A673 (cell line): ENCODE measurements at places on chromosomes 2 and 18.

DNA sequence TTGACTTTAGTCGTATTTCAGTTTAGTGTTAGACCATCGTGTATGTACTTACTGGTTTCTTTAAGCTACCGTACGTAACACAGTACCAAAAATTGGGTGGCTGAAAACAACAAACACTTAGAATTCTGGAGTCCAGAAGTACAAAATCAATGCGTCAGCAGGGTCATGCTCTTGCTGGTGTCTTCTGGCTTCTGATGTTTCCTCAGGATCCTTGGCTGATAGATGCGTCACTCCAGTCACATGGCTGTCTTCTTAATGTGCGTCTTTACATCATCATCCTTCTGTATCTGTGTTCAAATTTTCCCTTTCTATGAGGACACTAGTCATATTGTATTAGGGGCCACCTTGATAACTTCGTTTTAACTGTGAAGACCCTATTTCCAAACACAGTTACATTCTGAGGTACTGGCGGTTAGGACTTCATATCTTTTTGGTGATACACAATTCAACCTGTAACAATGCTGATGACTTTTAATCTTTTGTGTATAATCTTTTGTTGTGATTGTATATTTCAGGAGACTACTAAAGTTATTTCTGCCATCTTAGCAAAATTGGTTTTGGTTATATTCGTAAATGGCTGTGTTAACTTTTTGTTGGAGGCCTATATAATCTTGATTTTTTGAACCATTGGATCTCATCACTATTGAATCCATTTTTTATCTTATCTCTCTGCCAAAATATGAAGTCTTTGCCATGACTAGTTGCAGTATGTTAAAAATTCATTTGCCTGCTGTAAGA lies 25.4 kb downstream of the ACTR3 start:
- no peak for DNase-seq

GRCh38 chr2:134550566-134551164 lies 168.1 kb downstream of the TMEM163 start:
- DNase-seq: no peak

- DNase-seq: no peak
Observed at GRCh38 chr2:8407332-8407731, 274.5 kb upstream of the ID2 start.

DNA sequence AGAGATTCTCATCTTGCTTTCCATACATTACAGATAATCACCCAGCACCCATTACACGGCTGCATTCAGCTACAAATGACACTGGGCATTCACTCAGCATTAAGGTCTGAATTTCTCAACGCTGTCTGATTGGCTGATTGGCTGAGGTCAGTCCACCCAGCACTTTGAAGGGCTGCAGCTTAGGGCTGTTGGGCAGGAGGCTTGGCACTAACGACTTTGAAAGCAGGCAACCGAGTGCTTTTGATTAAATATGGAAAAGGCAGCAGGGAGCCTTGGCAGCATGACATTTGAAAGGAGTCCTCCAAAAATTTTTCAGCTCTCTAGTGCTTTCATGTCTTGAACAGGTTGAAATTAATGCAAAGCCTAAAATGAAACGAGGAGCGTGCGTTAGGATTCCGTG lies 253.0 kb downstream of the DCDC2C start:
- DNase-seq: peak; percentile 70

DNA sequence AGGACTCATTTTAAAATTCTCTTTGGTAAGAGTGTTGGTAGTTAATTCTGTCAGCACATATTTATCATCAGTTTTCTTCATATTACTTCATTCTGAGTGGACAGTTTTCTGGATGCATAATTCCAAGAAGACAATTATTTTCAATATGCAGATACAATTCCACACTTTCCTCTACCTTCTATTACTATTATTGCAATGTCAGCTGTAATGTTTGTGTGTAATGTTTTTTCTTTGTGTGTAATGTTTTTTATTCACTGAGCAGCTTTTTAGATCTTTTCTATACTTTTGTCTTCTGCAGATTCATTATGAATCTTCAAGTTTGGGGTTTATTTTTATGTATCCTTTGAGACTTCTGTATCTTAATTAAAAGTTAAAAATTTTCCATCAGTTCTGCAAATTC lies 264.0 kb upstream of the VRK2 start:
- DNase-seq: no peak

- DNase-seq: no peak
Observed at GRCh38 chr18:46261799-46262198, 157.6 kb downstream of the HAUS1 start.

GRCh38 chr2:10834068-10834655 lies 21.6 kb upstream of the PDIA6 start:
- no peak for DNase-seq

- peak; percentile 29 for DNase-seq
Observed at GRCh38 chr2:235021752-235022151, 69.9 kb downstream of the SH3BP4 start.

DNA sequence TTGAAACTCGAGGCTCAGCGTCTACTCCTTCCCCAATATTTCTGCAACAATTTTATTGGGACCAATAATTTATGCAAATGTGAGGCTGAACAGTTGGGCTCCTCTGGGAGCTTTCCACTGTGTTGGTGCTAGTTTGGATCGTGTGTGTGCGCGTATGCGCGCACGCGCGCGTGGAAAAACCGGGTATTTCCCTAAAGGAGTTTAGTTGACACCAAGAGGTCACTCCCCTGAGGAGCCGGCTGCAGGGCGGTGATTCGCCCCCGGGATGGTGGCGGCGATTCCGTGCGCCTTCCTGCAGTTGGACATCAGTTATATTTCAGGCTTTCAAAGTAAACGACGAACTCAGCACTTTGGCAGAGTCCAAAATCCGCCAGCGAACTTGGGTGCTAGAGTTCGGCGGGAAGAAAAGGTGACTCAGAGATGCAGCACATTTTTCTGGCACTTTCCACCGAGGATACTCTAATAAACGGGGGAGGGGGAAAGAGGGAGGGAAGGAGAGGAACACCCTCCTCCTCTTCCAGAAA lies 186.5 kb upstream of the FANCL start:
- peak; percentile 44 for DNase-seq

DNA sequence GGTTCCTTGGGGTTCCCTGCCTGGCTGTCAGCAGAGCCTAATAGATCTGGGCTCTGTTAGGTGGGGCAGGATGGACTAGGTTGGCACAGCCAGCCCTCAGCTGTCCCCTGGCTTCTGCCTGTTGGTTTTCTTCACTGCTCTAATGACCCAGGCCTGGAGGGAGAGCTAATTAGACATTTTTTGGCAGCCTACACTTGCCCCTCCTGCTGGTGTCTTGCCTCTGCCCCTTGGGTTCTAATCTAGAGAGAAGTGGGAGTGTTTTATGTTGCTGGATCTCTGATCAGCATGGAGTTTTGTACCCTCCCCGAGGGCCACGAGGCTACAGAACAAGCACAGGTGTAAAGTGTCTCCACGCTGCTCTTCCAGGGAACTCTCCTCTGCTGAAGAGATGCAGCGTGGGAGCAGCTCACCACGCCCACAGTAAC lies 199.4 kb upstream of the RASGRP3 start:
- no peak for DNase-seq

DNA sequence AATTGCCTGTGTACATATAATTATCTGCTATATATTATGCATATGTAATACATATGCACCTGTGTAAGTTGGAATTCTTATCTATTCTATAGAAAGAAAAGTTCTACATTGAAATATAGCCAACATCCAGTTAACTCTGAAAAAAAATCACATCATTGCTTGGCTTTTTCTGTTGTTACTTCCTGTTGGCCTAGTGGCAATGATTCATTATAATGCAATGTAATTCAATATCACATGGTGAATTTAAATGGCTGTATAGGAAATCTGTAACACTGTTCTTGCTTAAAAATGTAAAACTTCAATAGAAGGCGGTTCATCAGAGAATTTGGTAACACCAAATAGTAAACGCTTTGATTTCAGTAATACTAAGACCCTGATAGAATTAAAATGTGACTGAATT lies 44.5 kb upstream of the MAP4K3 start:
- peak; percentile 65 for DNase-seq

- DNase-seq: no peak
Observed at GRCh38 chr2:86238354-86238753, 39.1 kb downstream of the MRPL35 start.

DNA sequence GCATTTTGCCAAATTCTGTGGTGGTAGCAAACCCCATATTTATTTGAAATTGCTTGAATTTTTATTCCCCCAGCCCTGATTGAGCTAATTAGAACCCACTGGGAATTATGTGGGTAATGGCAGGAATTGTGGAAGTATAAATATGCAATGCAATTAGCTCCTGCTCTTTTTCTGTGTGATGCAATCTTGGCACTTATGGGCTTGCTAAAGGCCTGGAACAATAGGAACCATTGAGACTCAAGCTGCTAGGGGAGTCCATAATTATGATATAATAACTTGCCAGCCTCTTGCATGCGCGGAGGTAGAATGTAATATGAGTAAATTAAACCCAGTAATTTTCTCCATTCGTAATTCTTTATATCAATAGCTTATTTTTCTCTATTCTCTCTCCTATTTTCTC lies 267.6 kb upstream of the THSD7B start:
- DNase-seq: no peak

DNA sequence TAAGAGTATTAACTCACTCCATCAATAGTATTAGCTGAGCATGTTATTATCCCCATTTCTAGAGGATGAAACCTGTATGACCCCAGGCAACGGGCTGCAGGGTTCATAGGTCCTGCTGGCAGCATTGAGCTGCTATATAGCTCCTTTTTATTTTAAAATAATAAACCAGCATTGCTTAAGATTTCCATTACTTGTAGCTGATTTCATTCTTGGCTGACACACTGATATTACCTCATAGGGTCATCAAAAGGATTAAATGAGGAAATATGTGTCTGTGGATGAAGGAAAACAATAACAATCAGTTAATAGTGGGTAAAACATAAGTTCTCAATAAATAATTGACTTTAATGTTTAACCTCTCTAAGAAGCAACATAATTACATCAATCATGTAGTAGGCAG lies 48.3 kb upstream of the NRP2 start:
- no peak for DNase-seq

DNA sequence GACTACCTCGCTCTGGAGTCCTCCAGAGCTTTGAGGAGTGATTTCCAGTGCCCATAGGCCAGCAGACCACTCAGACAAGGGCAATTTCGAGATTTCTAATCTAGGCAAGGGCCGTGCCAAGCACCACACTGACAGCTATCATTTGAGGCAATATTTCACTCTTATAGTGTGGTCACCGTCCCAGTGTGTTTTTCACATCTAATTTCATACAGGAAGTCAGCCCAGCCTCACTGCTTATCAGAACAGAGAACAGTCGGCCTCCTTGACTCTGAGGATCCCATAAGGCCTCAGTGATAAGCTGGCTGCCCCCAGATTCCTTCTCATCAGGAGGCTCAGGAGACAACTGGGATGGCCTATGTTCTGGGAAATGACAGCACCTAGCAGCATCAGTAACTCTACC lies 581 bp downstream of the CAPN14 start:
- DNase-seq: no peak

- DNase-seq: peak; percentile 49
Observed at GRCh38 chr2:65880436-65880835, 448.0 kb upstream of the SPRED2 start.

- DNase-seq: no peak
Observed at GRCh38 chr2:24791452-24791851, 1.7 kb downstream of the PTRHD1 start.

- no peak for DNase-seq
Observed at GRCh38 chr2:181958726-181959125, 26.9 kb upstream of the PPP1R1C start.

- DNase-seq: no peak
Observed at GRCh38 chr2:190948671-190949070, 65.3 kb downstream of the STAT1 start.

GRCh38 chr2:105297216-105297615 lies 32.3 kb downstream of the TGFBRAP1 start:
- peak; percentile 40 for DNase-seq

- peak; percentile 41 for DNase-seq
Observed at GRCh38 chr2:101704046-101704466, 6.5 kb downstream of the MAP4K4 start.

DNA sequence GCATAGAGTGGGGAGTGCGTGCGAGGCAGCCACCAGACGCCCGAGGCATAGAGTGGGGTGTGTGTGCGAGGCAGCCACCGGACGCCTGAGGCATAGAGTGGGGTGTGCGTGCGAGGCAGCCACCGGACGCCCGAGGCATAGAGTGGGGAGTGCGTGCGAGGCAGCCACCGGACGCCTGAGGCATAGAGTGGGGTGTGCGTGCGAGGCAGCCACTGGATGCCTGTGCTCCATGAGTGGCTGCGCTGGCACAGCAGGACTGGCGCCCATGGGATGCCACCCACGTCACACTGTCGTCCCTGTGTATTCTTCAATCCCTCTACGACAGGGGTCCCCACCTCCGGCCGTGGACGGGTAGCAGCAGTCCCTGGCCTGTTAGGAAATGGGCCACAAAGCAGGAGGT lies 221.9 kb downstream of the HDAC4 start:
- no peak for DNase-seq

DNA sequence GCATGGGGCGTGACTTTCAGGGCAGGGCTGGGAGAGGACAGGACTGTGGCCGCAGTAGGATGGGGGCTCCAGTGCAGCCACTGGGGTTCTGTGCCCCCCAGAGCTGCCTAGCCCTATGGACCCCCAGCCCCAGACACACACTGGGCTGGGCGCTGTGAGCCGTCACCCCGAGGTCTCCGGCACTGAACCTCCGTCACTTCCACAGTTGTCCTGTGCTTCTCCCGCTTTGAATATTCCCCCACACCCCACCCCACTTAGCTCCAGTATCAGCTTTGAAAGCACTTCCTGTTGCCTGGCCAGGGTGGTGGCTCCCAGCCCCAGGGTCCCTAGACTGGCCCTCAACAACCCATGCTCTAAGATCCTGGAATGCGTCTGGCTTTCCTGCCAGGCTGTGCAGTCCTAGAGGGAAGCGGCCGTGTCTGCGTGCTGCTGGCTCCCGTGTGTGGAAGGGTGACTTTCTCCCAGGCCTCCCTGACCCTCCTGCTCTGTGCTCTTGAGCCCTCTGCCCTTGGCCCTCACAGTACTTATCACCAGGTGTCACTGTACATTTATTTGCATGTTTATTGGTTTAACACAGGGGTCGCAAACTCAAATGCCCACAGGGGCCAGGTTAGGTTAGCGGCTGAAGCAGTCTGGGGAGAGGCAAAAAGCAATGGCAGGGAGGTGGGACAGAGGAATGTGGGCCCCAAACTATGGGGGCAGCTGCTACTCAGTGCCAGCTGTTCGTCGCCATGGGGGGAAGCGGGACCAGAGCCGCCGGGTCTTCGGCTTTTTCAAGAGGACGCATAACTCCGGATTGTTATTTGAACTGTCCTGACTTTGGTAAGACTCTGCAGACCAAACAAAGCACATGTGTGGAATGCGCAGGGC lies 9.9 kb downstream of the OBSL1 start:
- DNase-seq: no peak

- no peak for DNase-seq
Observed at GRCh38 chr2:64975232-64975821, 13.9 kb upstream of the SLC1A4 start.

- DNase-seq: no peak
Observed at GRCh38 chr18:40782453-40783130, 1172.4 kb upstream of the PIK3C3 start.
